ENCODE measurements at places on chromosomes 6 and 20.

- DNase-seq, result no peak
These were observed 17.4 kb upstream of the CSE1L start for GRCh38 chr20:49028684-49029083.

- DNase-seq, result no peak
These were observed 343.8 kb downstream of the SYNE1 start for GRCh38 chr6:152293404-152293803.

- no peak for DNase-seq
These were observed 1.1 kb upstream of the BMP2 start for GRCh38 chr20:6766433-6766832.

GRCh38 chr6:87366899-87367298 is 22.3 kb downstream of the C6orf163 start:
- no peak for DNase-seq

DNA sequence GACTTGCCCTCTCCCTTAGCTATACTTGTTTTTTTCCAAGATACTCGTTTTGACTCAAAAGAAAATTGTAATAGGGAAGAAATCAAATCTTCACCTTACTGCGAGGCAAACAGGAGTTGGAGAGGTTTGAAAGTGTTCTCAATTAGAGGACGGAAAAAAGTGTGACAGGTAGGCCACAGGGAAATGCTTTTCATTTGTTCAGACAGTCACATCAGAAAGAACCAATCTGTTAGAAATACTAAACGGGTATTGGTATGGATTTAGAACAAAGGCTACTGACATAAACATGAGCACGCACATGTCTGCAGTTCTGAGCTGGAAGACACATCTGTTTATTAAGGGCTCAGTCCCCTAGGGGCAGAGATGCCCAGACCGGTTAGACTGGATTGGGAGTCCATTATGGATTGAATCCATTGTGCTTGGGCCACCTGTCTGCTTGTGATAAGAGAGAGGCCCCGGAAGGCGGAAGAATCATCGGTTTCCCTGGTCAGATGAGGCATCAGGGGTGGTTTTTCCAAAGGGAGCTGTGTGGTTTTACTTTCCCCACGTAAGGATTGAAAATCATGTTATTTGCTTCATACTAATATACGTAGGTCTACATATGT is 220.9 kb upstream of the MYLIP start:
- no peak for DNase-seq

DNA sequence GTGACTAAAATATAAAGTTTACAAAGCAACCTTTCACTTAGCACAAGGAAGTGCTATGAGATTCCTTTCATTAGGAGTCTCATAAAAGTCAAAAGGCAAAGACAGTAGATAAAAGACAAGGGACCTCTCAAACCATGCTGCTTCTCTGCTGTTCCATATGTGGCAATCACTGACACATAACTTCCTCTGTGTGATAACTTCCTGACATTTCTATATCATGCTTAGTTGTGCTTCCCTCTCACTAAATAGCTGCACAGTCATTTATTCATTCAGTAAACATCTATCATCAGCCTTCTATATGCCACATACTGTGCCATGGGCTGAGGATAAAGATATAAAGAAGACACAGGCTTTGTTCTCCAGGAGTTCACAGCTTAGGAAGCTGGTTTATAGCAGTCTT is 214.8 kb upstream of the GRIK2 start:
- DNase-seq, result no peak

DNA sequence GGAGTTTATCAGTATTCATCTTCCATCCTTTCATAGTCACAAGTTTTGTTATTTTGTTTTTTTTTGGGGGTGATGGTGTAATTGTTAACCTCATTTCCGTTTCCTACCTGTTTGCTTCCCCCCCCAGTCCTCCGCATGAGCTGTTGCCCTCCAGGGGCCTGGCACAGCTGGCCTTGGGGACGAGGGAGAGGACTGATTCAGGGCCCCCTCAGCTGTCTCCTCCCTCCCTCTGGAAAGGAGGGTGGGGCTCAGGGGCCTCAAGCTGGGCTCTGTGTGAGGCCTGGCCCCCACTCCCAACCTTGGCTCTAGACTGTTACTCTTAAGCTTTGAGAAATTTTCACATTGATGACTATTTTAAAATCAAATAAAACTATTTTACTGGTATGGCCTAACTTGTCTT is 4.0 kb downstream of the LRRC73 start:
- no peak for DNase-seq

GRCh38 chr6:140355476-140355875 is 981.0 kb upstream of the CITED2 start:
- no peak for DNase-seq

DNA sequence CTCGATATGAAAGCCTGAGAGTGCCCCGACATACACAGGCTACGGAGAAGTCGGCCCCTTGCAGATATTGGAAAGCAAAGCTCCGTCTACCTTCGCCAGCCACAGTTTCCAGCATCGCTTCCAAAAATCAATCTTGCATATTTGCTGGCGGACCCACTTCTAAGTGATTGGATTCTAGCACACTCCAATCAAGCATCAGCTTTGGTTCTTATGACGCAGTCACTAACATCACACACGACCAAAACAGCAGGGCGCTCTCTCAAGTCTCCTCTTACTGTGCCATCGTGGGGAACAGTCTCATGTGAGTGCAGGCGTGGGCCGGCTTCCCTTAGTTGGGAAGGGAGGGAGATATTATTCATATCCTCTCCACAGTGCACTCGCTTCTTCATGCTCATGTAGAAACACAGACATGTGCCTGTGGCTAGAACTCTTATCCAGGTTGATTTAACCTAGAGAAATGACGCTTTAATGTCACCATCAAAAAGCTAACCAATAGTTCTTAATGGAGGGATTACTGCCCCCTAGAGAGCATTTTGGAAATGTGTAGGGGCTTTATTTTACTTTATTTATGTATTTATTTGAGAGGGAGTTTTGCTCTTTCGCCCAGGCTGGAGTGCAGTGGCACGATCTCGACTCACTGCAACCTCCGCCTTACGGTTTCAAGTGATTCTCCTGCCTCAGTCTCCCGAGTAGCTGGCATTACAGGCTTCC is 229.8 kb downstream of the SOD2 start:
- DNase-seq, result no peak

DNA sequence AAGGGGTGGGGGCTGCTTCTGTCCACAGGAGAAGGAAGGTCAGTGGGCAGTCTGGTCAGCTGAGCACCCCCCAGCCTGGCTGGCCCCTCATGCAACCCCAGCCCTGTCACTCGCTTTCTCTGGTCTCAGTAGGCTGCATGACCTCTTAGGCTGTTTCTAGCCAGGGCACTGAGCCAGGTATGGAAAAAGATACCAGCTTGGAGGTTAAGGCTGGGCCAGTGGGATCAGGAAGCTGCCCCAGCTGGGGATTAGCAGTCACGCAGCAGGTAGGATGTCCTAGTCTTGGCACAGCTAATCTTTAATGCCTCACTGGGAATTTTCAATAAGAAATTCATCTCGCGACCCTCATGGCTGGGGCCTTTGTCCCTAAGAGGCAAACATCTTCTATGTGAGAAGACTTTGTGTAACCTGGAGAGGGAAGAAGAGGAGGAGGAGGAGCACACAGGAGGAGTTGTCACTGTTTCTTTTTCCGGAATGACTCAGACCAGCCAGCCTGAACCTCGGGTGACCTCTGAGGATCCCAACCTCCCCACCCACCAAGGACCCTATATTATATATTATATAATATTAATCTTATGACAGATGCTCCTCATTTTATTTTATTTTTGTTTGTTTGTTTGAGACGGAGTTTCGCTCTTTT is 2.4 kb upstream of the BPIFA2 start:
- DNase-seq, result no peak

DNA sequence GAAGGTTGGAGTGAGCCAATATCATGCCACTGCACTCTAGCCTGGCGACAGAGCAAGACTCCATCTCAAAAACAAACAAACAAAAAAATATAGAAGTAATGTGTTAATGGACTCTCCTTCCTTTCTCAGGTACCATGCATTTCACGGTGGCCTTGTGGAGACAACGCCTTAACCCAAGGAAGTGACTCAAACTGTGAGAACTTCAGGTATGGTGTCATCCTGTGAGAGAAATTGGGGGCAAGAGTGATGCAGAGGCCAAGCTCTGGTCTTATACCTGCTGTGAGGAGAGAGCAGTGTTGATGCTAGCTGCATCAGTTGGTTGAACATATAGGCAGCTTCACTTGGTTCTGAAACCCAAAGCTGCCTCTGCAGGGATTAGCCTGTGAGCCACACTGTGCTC is 6.2 kb downstream of the ITCH start:
- DNase-seq, result no peak

- no peak for DNase-seq
These were observed 5.8 kb downstream of the BTN3A3 start for GRCh38 chr6:26445934-26446667.

DNA sequence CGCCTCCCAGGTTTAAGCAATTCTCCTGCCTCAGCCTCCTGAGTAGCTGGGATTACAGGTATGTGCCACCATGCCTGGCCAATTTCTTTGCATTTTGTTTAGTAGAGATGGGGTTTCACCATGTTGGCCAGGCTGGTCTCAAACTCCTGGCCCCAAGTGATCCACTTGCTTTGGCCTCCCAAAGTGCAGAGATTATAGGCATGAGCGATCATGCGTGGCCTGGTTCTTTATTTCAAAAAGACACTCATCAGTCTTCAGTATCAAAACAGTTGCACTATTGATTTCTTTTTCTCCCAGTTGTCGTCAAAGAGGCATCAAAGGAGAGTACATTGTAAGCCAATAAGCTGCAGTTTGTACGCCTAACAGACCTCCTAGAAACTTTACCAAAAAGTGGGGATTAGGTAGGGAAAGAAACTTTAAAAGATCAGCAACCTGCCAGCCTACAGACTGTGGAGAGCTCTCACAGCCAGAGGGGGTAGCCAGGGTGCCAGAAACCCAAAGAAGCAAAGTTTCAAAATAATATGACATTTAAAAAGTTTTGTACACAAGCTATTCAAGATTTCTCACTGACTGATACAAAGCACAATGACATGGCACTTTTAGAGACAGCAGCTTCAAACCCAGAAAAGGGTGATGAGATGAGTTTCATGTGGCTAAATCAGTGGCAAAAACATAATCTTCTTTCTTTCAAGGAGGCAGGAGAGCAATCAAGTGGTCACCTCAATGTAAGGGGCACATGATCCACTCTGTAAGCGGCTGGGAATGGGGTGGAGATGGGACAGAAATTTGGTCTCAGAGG is 83.0 kb upstream of the RALY start:
- no peak for DNase-seq

DNA sequence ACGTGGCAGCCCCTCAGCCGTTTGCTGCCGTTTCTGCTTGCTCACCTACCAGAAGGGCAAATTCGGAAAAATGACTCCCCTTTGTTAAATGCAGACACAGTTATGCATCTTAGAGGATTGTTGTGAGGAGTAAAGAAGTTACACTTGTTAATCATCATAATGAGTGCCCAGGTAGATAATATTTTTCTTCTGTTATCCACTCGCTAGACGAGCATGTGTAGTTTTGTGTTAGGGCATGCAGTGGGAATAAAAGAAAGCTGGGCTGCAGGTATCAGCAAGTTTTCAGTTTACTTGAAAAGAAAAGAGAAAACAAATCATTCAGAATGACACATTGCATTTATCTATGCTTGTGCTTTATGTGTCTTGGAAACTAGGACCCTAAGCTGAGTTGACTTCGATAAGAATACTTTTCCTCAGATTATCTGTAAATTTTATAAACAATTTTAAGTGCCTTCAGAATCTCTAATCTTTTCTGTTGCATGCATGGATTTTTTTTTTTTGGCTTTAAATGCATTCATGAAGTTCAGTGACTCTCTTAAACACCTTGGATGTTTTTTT is 365.3 kb downstream of the QKI start:
- DNase-seq, result no peak

- no peak for DNase-seq
These were observed 471.5 kb downstream of the HDGFL1 start for GRCh38 chr6:23040899-23041298.

- no peak for DNase-seq
These were observed 702.7 kb downstream of the MAFB start for GRCh38 chr20:39986173-39986904.

GRCh38 chr6:156980948-156981347 is 203.8 kb downstream of the ARID1B start:
- no peak for DNase-seq

- DNase-seq, result no peak
These were observed 107.1 kb downstream of the UBE3D start for GRCh38 chr6:82958551-82958950.

DNA sequence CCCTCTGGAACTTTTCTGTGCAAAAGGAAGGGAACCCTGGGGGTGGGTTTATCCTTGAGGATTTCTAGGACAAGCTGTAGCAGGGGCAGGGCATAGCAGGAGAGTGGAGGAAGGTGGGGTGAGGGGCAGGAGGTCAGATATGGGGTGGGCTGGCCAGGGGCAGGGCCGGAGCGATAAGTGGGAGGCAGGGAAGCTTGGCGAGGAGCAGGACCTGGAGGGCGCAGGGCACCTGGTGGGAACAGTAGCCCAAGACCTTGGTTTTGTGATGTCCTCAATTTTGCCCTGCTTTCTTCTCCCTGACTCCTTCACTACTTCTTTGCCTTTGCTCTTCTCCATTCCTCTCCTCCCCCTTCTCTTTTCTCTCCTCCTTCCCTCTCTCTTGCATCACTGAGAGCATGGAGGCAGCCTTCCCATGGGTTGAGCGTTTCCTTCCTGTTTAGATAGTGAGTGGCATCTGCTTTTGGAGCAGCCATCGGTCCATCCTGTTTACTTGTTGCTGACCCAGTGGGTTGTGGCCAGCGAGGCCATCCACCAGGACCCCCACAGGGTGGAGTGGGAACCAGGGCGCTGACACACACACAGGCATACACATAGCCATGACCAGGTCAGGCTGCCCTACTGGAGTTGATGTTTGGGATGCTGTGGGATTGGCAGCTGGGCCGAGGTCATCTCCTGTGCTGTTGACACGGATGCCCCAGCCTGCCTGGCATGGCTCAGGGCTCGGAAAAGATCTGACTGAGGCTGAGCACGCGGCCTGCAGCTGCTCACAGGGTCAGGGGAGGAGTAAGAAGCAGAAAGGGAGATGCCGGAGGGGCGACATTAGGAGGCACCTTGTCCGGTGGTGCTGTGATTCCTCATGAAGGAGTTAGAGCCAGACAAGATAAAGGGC is 121.0 kb upstream of the RNF24 start:
- DNase-seq, result no peak

- DNase-seq, result no peak
These were observed 299.0 kb upstream of the STXBP5 start for GRCh38 chr6:146905181-146905704.

GRCh38 chr6:34226731-34227586 is 9.7 kb upstream of the HMGA1 start:
- DNase-seq, result no peak

GRCh38 chr6:6545616-6546317 is 42.8 kb upstream of the LY86 start:
- no peak for DNase-seq

GRCh38 chr6:104771258-104771832 is 88.4 kb downstream of the HACE1 start:
- DNase-seq, result no peak

Data from effector CD4-positive, alpha-beta T cell (primary cell).